ENCODE measurements at places on chromosomes 6 and 20.
A peak's percentile ranks its signal among the peaks of the same experiment; 100 is the strongest.

DNA sequence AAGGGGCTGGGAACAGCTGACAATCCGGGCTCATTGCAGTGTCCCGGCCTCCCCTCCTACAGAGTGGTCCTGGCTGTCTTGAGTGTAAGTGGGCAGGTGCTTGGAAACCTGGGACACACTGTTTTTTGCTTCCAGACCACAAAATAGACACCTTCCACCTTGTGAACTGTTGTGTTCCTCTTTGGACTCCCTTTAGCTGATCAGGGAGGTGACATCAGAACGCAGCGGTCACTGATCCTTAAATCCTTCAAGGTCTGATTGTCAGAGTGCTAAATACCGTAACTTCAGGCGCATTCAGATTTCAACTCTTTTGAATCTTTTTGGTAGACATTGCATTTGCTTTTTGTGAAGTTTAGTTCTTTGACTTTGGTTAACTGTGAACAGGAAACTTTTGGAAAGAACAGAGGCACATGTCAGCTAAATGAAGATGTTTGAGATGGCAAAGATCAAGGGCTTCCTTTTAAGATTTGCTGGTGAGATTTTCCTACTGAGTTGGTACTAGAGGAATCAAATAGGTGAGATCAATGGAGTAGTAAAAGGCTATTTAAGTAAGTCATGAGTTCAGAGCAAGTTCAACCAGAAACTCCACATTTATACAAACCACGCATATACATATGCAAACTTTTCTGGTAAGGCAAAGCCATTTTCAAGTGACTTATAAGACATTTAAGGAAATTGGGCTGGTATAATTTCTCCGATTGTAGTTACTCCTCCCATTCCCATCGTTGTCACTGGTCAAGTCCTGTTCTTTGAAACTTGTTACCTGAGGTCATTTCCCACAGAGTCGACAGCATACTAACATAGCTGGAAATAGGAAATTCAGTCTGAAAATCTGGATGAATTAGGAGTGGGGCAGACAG, 6.3 kb downstream of the PPP1R3G start:
- no peak for DNase-seq

- DNase-seq: no peak
These were observed 131.3 kb upstream of the GMDS start for GRCh38 chr6:2376429-2377355.

DNA sequence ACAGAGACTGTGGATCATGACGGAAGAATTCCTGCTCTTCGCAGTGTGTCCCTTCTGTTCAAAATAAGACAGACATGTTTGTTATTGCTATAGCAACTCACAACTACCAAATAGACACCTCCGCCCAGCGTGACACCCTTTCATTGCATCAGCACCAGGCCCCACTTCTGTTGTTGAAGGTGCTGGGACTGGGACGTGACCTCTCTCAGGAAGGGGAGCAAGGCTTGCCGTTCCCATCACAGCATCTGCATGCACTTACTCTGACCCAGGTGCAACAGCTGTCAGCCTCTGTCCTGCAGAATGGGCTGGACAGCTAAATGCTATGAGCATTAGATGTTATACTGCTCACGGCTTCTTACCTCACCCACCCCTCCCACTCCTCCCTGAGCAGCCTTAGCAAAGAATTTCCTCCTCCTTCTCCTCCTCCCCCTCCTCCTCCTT, 94.1 kb downstream of the DACT2 start:
- DNase-seq: no peak

DNA sequence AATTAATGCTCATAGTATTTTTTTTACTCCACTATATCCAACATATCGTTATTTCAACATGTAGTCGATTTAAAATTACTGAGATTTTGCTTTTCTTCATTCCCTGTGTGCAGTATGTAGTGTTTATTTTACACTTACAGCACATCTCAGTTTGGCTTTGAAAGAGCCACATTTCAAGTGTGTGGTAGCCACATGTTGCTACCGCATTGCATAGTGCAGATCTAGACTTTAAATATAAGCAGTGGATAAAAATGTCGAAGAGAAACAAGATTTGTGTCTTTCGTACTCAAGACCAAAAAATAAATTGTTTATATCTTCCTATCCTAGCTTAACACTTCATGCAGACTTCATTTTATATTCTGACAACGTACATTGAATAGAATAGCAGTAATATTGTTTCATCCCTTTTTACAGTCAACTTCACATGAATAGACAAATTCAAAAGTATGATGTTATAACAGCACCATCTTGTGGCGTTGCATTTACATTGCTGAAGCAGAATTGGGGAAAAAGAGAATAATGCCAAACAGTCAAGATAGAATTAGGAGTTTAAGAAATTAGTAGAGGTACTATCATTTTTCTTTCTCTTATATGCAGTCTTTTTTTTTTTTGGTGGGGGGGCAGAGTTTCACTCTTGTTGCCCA, 29.9 kb downstream of the FBXO5 start:
- peak; percentile 53 for DNase-seq

DNA sequence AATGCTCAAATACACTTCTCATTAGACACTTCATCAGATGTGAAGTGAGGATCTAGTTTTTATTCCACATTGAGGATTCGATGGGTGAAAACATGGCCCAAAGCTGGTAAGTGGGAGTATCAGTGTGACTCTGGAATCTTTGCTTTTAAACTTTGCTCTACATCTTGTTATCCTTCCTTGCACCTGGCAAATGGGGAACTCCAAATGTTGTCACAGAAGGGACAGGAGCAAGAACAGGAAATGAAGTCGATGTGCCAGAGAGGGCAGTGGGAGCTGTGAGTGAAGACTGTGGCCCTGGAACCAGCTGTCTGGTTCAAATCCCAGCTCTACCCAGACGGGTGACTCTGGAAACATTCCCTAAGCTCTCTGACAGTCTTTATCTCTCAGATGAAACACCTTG, 86.7 kb upstream of the AGPAT4 start:
- peak; percentile 48 for DNase-seq

- DNase-seq: peak; percentile 53
These were observed 902 bp downstream of the SAMHD1 start for GRCh38 chr20:36950414-36951197.
